ENCODE measurements at places on chromosomes 4 and X.

DNA sequence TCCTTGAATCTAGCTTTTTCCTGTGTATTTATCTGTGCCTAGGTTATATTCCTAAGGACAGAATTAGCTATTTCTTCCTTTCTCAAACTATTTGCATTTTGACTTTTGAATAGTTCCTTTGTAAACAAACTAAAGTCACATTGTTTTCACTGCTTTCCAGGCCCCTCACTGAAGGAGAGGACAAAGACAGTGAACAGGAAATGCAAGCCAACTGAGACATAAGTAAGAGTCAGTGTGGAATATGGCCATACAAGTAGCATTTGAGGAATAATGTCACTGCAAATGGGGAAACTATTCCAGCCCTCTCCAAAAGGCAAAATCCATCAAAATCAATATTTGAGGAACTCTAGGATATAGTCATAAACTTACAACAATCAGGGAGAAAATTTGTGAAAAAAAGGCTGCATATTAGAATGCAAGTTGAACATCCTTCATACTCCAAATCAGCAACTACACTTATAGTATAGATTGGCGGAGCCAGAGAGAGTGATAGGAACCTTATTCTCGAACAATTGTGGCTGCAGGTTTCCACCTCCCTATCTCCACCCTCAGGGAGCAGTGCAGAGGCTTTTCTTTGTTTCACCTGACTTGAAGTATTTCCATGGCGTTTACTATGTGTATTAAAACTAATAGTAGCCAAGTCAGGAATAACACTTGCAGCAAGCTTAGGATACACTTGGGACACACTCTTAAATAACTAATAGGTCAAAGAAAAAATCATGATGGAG, 1110.4 kb upstream of the ADGRL3 start:
- DNase-seq: no peak

GRCh38 chrX:82134378-82134777, 932.5 kb downstream of the SH3BGRL start:
- no peak for DNase-seq

DNA sequence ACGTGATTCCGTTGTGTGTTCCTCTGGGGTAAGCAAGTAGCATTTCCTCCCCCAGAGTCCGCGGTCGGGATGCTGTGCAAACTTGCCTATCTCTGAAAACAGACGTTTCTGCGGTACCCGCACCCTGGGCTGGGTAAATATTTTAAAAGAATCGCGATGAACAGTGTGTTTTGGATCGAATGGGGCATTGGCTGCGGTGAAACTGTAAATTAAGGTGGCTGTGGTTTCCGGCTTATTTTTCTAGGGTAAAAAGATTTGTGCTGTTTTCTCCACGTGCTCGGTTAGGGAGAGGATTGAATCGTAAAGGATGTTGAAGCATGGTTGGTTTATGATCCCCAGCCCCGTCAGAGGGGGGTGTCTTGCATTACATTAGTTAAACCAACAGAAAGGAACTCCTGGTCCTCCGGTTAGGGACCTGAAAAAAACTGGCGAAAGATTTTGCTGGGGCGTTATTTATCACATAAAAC, 1.2 kb downstream of the HHIP start:
- no peak for DNase-seq

- DNase-seq: no peak
Measured at GRCh38 chr4:187544461-187545053, 451.0 kb upstream of the ZFP42 start.

DNA sequence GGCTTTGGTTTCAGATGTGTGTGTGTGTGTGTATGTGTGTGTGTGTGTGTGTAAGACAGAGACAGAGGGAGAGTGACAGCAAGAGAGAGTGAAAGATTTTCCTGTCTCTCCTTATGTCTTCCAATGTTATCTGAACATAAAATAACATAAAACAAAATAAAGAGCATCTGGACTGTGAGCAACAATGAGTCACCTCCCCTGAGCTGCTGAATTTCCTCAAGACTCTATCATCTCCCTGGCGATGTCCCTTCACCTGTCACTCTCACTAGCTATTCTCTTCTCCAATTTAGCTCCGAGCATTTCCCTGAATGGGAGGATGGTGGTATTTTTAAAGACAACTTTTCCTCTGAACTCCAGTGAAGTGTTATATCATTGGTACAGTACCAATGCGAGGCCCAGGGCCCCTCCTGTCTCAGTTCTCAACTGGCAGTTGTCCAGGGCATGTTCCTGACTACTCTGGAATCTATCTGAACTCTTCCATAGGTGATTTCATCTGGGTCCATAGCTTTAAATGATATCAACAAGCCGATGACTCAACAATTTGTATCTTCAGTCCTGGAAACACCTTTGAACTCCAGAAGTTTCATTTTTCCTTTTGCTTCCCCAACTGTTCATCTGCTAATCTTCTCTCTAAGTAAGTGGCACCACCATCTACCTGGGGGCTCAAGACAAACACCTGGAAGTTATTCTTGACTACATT, 195.0 kb upstream of the CLNK start:
- DNase-seq: no peak

GRCh38 chr4:54155936-54156335, 56.0 kb downstream of the GSX2 start:
- DNase-seq: no peak

GRCh38 chr4:58809366-58809765, 1699.2 kb upstream of the IGFBP7 start:
- no peak for DNase-seq

All from stimulated activated CD8-positive, alpha-beta memory T cell treated with anti-CD3 and anti-CD28 coated beads, Interleukin-2, amount 100 ng/mL, for 48 hours (primary cell).